ENCODE measurements at places on chromosomes 1 and 21. TPM values are rescaled to one million over a fixed set of nuclear protein-coding genes. Genes with fewer than 3 reads are reported as not detected.
A peak's percentile ranks its signal among the peaks of the same experiment; 100 is the strongest.

The UMODL1 gene
- 0.45 TPM for total RNA-seq

- no peak for DNase-seq
- no peaks in the 10 kb centered on the region for H3K36me3 ChIP-seq
- no peaks in the 10 kb centered on the region for H3K4me1 ChIP-seq
- H3K4me3 ChIP-seq = no peak overlapping the region
- H3K27ac ChIP-seq = no peak overlapping the region
These were observed 195.1 kb downstream of the HLX start for GRCh38 chr1:221074332-221074731.

DNA sequence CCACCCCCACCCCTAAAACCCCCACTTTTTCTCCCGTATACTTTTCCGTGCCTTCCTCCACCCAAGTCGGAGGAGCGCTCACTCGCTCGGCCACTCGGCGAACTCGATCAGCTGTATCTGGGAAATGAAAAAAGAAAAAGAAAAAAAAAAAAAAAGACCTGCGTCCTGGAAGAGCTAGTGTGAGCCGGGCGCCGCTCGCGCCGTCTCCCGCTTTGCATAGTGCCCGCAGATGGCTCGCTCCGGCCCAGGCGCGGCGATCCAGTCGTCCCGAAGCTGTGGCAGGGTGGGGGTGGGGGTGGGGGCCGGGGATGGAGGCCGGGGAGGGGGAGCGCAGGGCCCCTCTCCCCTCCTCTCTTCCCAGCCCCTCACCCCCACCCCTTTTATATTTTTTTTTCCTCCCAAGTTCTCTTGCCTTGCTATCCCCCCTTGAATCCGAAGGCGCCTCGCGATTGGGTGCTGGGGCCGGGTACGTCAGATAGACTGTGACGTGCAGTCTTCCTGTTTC, 299 bp upstream of the PROX1 start:
- no peaks in the 10 kb centered on the region for H3K36me3 ChIP-seq
- H3K4me1 ChIP-seq = no peaks in the 10 kb centered on the region
- H3K27me3 ChIP-seq = no peaks in the 10 kb centered on the region
- H3K27ac ChIP-seq = no peak overlapping the region
- peak; percentile 83 for DNase-seq
- H3K4me3 ChIP-seq = peak overlapping the region; percentile 70

The S100A3 gene
- 3.8 TPM for total RNA-seq

- H3K4me3 ChIP-seq = no peak overlapping the region
- no peak overlapping the region for H3K27ac ChIP-seq
- no peaks in the 10 kb centered on the region for H3K4me1 ChIP-seq
- no peaks in the 10 kb centered on the region for H3K27me3 ChIP-seq
These were observed 49.8 kb upstream of the IFNLR1 start for GRCh38 chr1:24236789-24237371.

- H3K27ac ChIP-seq = peak overlapping the region; percentile 68
- H3K4me3 ChIP-seq = no peak overlapping the region
- no peaks in the 10 kb centered on the region for H3K27me3 ChIP-seq
- peaks cover 3% of the 10 kb centered on the region for H3K36me3 ChIP-seq
- DNase-seq = no peak
These were observed 24.8 kb downstream of the ATPAF1 start for GRCh38 chr1:46643368-46643775.

GRCh38 chr1:6191968-6192367, 7.4 kb downstream of the RPL22 start:
- no peak for DNase-seq
- H3K27me3 ChIP-seq = no peaks in the 10 kb centered on the region
- H3K4me1 ChIP-seq = no peaks in the 10 kb centered on the region
- peaks cover 5% of the 10 kb centered on the region for H3K36me3 ChIP-seq

DNA sequence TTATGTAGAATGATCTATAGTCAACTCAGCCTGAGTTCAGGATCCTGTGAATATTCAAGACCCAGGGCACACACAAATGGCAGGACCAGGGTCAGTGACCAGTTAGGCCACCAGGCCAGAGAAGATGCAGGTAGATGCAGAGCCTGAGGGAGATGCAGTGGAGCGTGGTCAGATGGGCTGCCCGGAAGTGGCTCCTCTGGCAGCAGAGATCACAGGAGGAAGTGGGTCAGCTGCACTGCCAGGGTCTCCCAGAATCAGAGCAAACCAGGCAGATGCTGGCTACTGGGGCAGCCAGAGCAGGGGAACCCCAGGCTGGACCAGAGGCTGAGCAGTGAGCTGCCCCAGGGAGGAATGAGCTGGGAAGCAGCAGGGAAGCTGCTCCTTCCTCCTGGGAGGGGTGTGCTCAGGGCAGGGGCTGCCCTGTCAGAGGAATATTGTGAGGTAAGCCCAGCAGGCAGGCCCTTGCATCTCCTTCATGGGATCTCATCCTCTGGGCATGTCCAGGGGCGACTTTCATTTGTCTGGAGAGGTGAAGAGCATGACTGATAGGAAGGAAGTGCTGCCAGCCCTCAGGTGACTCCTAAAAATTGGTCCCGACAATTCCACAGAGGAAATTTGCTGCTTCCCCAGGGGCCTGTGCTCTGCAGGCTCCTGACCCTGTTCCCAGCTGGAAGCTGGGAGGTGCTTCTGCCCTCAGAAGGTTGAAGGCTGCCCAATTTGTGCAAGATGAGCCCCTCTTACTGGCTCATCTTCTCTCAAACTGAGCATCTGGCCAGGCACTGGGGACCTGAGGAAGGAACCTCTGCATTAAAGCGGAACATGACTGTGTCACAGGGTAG, 49.3 kb downstream of the STUM start:
- no peak overlapping the region for H3K27ac ChIP-seq
- peak; percentile 71 for DNase-seq
- H3K27me3 ChIP-seq = no peaks in the 10 kb centered on the region
- no peaks in the 10 kb centered on the region for H3K36me3 ChIP-seq
- no peak overlapping the region for H3K4me3 ChIP-seq

The DTL gene
- 1.2 TPM for total RNA-seq

Data from aorta (tissue), 5 donors.